ENCODE measurements at places on chromosomes 13 and 19.

- DNase-seq = no peak
Observed at GRCh38 chr13:79457390-79457789, 23.6 kb upstream of the NDFIP2 start.

GRCh38 chr19:2552859-2553258 lies 76.9 kb downstream of the GADD45B start:
- DNase-seq = no peak

DNA sequence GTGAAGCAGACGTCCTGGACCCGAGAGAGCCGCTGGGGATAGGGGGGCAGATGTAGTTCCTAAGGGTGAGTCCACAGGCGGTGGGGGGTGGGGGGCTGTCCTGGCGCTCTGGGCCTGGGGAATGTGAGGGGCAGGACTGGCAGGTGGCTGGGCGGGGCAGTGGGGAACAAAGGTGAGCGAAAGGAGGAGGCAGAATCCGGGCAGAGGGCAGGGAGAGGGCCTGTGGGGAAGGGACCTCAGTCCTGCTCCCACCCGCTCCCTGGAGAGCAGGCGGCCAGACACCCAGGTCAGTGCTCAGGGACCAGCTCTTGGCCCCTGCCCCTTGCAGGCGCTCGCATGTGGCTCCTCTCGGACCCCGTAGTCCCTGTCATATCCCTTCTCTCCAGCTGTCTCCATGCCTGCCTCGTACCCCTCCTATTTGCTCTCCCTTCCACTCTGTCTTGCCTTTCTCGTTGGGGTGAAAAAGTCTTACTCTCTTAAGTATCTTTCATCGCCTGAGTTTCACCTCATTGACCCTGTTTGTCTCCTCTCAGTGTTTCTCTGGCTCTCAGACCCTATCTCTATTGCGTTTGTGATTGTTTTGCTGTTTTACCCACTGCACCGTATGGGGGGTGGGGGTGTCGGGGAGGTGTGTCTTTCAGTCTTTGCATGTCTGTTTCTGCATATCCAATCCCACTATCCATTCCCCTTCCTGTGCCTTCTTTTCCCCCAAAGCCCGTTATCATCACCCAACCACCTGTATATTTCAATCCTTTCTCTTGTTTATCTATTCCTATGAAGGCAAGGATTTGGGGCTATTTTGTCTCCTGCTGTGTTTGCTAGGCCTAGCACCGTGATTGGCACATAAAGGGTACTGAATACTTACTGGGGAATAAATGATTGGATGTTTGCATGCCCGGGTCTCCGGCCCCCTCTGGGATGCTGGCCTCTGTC lies 5.8 kb downstream of the SPHK2 start:
- no peak for DNase-seq

DNA sequence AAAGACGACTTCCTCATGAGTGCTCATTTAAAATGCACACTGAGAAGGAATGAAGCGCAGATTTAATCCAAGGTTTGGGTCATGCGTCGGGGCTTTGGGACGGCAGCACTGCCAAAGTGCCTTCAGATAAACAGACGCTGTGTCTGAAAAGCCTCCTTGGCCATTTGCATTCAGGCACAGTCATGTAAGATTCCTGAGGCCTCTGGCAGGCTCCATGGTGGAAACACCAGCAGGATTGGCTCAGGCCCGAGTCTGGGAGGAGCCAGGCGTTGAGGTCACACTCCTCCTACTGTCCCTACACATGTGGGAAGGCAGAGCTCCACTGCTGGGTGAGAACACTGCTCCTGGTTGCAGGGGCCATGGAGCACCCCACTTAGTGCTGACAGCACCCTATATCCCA lies 113.3 kb upstream of the KL start:
- peak; percentile 47 for DNase-seq

DNA sequence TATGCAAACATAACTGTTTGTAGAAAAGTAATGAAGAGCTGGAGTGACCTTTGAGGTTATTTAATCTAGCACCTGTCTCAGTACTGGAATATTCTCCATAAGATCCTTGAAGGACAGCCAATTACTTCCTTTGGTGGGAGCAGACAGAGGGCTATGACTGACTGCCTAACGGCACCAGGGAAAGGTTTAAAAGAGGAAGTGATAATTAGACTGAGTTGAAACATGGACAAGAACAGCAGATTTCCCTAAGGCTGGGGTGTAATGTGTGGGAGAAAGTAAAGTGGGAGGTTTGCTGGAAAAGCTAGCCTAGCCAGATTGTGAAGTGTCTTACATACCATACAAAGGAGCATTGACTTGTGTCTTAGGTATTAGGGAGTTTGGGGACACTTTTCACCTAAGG lies 191.3 kb upstream of the PCDH9 start:
- DNase-seq = no peak

DNA sequence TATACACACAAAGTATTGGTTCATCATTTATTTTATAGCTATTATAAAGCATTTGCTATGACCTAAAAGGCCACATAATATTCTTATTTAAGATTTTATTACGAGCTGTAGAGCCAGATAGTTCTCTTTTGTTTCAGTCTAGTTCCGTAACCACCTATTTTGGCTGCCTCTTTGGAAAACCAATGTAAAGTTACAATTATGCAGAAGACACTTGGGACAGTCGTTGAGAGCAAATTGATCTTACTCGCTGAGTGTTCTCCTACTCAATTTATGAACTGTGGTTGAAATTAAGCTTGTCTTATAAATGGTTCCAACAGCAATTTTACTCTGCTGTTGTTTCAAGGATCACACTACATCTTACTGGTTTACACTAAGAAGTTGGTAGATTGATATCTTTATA lies 122.3 kb downstream of the SLC7A1 start:
- DNase-seq = no peak

DNA sequence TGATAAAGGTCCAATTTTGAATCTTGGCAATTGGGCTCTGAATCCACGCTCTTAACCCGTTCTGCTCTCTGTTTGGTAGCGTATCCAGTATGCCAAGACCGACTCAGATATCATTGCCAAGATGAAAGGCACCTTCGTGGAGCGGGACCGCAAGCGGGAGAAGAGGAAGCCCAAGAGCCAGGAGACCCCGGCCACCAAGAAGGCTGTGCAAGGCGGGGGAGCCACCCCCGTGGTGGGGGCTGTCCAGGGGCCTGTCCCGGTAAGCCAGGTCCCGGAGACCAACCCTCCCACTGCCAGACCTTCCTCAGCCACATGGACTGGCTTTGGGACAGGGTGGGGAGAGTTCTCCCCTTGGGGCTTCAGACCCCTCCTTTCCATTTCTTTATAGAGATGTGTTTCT lies 8.3 kb downstream of the SNRPA start:
- no peak for DNase-seq

DNA sequence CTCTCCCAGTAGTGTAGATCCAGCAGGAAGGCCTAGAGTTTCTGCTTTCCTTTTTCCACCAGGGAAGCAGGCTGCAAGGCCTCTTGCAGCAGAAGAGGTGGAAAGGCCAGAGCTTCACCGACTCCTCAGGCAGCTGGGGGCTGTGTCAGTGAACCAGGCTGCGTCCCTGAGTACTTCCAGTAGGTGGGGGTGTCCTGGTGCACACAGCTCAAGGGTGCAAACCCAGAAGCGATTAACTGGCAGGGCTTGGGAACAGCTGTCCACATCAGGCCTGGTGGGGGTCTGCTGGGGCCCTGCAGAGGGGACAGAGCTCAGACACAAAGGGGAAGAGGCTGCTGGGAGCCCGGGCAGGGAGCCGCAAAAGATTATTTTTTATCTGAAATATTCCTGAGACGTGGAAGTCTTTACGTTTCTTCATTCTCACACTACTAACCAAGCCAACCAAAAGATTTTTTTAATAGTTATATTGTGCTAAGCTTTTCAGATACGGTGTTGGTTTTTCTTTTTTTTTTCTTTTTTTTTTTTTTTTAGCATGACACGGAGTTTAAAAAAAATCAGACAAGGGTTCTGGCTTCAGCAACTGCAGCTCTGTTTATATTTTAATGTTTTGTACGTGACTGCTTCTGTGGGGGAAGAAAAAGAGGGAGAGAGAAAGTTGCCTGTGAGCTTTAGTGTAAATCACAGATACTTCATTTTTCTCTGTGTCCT lies 11.0 kb downstream of the TSHZ3 start:
- peak; percentile 84 for DNase-seq

GRCh38 chr13:42532561-42533335 lies 41.2 kb upstream of the TNFSF11 start:
- DNase-seq = no peak

DNA sequence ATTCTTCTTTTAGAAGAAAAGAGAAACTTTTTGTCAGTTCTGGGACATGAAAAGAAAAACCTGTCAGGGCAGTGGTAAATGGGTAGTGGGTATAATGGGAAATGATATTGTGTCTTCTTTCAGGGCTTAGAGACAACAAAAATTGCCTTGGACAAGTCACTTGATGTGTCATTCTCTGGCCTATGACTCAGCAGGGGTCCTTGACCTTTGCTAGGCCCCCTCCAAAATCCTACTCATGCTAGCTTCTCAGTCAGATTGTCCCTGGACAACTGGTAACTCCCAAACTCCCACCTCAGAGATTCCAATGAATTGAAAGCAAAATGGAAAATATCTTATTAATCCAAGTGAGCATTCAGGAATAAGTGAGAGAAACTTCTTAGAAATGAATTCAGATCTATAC lies 258.8 kb upstream of the SPRY2 start:
- no peak for DNase-seq

GRCh38 chr13:111115061-111115964 lies at the start of gene ARHGEF7:
TSS of gene ARHGEF7 (plus strand) at chr13:111115310. CDS start at chr13:111115527, 217 bp downstream.
- no peak for DNase-seq

DNA sequence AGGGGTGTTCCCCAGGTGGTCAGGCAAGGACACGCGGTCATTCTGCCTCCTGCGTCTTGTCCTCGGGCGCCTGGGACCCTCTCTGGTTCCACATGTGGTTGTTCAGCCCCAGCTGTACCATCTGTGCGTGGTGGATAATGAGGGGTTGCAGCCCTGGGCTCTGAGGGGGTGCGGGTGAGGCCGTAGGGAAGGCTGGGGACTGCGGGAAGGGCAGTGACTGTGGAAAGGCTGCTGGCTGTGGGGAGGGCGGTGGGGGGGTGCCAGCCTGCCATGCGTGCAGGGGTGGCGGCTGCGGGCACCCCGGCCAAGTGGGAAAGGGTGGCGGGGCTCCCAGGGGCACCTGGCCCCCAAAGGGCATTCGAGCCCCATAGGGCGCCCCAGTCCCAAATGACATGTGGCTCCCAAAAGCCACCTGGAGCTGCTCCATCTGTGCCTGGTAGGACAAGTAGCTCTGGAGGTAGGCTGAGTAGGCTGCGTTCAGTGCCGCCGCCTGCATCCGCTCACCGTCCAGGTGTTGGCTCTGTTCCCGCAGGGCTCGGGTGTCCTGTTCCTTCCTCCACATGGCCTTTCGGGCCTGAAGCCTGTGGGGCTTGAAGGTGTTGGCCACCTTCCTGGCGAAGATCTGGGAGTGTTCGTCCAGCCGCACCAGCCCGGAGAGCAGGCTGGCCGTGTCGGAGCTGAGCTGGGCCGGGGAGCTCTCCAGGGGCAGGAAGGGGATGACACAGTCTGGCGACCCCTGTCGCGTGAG lies 15.1 kb downstream of the TICAM1 start:
- no peak for DNase-seq
